ENCODE measurements at places on chromosomes 4 and X.

DNA sequence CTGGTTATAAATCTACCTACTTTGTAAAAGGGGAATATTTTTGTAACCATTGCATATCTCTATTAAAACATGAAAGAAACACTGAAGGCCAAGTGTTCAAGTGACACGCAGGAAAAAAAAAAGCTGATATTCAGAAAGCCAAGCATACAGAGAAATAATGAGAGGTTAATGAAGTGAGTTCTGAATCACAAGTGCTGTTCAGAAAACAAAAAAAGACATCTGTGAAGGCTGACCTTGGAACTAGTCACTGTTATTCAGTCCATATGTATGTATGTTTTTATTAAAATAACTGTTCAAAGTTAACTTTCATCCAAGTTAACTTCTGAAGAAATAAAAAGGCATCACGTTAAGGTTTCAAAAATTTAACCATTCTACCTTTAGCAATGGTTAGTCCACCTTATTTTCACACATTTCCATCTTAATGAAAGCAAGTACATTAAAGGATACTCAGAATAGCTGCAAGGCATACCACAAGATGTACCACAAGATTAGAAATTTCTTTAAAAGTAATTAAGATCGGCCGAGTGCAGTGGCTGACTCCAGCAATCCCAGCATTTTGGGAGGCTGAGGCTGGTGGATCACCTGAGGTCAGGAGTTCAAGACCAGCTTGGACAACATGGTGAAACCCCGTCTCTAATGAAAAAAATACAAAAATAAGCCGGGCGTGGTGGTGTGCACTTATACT is 31.4 kb downstream of the SH3RF1 start:
- no peak for DNase-seq

DNA sequence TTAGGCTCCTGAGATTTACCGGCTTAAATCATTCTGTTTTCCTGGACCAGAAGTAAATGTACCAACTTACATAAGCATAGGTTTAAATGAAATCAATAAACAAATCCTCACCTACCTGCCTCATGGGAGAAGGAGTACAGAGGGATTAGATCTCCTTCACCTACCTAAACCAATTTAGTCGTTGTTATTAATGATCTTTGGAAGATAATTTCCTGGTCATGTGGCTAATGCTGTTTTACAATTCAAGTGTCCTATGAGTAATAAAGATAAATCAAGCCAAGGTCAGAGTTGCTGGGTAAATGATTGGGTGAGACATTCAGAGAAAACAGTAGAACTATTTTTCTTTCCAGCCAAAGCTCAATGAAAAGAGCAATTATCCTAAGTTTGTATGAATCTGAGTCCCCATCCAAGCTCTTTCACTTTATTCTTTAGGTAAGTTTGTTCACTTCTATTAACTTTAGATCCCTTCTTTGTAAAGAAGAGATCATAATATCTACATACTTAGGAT is 423.0 kb upstream of the FAM241A start:
- no peak for DNase-seq

DNA sequence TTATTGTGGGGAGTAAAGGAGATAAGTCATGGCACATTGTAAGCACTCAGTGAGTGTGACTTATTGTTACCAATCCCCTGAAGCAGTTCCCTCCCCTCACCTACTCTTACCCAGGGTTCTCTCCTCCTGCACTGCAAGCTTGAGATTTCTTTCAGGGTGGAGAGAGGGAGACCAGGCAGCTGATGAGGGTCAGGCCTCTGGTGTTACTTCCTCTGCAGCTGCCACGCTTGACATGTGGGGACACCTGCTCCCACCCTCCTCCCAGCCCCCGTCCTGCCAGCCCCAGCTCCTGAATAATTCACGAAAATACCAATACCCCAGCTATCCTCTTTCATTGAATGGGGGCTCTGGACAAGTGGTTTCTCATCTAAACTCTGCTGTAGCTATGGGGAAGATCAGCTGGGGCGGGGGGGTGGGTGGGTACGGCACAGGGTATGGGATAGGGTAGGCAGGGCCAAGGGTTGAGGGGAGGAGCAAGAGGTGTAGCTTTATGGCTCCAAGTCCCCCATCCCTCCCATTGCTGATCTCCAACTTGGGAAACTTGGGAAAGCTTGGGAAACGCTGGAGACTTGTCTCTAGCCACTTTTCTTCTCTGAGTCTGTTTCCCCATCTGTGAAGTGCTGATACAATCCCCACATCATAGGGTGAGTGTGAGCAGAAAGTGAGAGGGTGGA is 148.5 kb upstream of the PJA1 start:
- no peak for DNase-seq

DNA sequence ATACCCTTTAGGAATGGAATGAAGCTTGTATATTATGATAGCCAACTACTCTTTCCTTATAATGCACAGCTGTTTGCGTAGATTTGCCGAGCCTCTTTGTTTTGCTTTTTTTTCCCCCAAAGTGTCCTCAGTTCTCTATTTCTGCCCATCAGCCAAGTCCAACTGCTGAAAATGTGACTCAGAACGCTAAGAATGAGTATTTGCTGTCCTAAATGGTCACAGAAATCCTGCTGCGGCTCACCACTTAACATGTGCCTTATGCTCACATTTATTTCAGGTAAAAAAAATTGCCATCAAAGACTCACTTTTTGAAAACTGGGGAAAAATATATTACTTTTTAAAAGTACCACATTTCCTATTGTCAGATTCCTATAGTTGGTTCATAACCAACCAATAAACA is 36.9 kb downstream of the GABRA4 start:
- no peak for DNase-seq

- DNase-seq: no peak
Observed at GRCh38 chrX:65740909-65741308, 73.5 kb downstream of the MSN start.

DNA sequence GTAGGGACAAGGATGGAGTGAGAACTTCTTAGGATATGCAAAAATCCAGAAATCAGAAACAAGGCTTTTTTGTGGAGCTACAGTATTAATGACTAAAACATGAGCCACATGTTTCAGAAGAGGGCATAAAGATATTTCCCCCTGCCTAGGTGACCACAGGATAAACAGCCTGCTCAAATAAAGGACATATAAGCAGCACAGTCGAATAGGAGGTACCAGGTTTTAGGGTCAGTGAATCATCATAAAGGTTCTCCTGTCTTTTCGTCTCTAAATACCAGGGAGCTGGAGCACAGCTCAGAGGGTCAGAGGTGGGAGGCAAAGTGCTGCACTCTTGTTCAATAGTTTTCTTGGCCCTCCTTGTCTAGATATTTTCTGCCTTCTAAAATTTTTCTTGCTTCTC is 211.9 kb upstream of the HS3ST1 start:
- no peak for DNase-seq

- no peak for DNase-seq
Observed at GRCh38 chr4:186781032-186781917, 57.6 kb upstream of the FAT1 start.

DNA sequence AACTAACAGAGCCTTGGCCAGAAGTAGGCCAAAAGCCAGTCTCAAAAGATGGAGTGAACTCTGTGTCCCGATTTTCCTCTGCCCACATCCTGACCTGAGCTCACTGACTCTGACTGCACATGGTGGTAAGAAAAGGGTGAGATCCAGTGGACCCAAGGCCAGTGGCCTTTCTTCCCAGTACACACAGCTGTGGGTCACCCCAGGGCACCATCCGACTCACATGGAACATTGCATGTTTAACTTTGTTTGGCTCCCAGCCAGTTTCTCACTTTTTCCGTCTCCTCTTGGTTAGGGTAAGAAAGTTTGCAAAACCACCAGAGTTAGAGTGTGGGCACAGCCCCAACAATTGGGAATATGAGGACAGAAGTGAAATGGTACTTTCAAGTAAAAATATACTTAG is 69.8 kb downstream of the GAB1 start:
- no peak for DNase-seq

DNA sequence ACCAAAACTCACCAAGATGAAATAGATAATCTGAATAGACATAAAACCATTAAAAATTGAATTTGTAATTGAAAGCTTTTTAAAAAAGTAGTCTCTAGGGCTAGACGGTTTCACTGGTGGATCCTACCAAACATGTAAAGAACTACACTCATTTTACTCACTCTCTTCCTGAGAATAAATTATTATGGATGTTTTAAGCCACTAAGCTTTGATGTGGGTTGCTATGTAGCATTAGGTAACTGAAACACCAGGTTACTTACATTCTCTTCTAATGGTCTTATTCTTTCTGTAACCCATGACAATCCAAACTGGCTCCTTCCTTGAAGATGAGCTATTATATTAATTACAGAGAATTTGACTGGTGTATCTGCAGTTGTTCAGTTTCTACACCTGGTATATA is 385.1 kb downstream of the PPP1R2C start:
- no peak for DNase-seq

DNA sequence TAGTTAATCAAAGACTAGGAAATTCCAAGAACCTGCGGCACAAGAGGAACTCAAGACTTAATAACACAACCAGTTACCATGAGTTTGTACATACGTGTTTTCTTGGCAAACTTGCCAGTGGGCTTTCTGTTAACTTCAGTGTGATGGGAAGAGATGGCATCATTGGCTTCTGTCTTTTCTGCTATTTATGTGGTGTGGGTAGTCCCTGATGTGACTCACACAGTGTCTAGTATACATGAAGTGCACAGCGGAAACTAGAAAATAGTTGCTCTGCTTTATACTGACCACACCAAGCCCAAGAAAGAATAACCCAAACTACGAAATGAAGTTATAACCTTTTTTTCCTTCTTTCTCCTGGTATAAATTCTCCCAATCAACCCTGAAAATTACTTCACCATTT is 24.5 kb downstream of the DAPP1 start:
- DNase-seq: no peak

- no peak for DNase-seq
Observed at GRCh38 chr4:7793186-7793585, 146.5 kb downstream of the AFAP1 start.

GRCh38 chrX:30246769-30247489 is at the start of gene MAGEB1:
Gene MAGEB1, plus strand, starts transcription at chrX:30247146. Its CDS starts 3,348 bp downstream, at chrX:30250494.
- no peak for DNase-seq

GRCh38 chrX:19958552-19959486 is 32.0 kb downstream of the BCLAF3 start:
- no peak for DNase-seq

DNA sequence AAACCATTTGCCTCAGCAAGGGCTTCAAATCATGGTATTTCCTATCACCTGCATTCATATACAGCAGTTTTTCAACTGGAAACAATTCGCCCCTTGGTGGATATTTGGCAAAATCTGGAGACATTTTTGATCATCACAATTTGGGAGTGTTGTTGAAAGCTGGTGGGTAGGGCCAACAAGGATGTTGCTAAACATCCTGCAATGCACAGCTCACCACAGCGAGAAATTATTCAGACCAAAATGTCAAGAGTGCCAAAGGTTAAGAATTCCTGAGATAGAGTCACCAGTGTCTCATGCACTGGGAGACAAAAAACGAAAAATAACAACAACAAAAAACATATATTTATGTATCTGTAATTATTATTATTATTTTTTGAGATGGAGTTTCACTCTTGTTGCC is 435.2 kb upstream of the CTSO start:
- no peak for DNase-seq

DNA sequence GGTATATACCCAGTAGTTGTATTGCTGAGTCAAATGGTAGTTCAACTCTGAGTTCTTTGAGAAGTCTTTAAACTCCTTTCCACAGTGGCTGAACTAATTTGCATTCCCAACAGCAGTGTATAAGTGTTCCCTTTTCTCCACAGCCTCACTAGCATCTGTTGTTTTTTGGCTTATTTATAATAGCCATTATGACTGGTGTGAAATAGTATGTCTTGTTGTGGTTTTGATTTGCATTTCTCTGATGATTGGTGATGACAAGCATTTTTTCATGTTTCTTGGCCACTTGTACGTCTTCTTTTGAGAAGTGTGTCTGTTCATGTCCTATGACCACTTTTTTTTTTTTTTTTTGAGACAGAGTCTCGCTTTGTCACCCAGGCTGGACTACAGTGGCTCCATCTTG is 30.5 kb downstream of the GPR50 start:
- no peak for DNase-seq

DNA sequence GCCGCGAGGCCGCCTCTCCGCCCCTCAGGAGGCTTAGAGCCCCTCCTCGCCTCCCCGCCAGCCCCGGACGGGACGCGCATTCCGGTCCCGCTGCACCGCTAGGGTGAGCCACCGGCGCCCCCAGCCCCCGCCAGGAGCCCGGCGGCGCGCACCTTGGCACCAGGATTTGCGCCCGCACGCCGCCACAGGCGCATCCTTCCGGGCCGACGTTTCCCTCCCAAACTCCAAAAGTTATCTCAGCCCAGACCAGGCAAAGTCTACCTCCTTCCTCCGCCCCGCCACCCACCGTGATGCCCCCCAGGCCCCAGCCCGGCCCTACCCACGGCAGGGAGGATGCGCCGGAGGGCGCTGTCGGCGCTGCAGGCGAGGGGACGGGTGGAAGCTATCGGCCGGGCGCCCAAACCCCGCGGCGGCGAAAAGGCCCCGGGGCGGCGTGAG is 538 bp downstream of the SCML2 start:
- DNase-seq: no peak

DNA sequence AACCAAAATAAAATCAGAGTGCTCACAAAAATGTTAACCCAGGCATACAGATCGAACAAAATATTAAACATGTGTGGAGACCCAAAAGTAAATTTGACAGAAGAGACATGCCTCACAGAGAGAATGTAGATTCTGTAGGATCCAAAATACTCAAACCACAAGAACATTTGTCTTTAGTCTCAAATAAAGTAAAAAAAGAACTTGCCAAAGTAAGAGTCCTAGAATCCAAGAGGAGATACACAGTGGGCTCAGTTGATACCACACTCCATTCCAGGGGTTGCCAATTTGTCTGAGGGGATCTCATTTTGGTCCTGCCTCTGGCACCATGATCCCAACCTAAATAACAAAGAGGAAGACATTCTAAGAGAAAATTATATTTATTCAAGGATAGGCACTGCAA is 316.4 kb downstream of the GALNTL6 start:
- no peak for DNase-seq

DNA sequence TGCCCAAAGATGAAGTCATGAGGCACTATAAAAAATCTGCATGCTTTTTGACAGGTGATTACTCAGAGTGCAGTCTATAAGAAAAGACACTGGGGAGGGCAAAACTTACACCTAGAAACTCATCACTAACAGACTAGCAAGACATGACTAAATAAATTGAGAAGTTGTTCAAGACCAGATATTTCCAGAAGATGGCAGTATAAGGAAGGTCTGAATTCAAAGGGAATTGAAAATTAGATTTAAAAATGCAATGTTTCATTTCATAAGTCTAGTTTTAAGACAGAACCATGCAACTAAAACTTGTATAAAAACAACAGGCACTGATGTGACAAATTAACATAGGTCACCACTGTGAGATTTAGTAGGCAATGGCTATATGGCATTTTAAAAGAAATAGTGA is 232.5 kb upstream of the POF1B start:
- no peak for DNase-seq

GRCh38 chr4:77921701-77922100 is 59.1 kb downstream of the MRPL1 start:
- DNase-seq: peak; percentile 97

DNA sequence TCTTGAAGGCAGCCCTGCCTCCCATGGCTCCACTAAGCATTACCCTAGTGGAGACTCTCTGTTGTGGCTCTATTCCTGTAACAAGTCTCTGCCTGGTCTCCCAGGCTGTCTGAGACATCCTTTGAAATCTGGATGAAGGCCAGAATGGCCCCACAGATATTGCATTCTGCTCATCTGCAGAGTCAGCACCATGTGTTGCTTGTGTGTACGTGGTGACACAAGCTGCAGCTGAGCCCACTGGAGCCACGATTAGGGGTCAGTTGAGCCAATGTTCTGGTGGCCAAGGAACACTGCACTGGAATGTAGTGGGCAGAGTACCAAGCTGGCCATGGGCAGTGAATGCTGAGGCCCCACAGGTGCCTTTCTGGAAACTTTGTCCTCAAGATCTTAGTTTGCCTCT is 29.2 kb downstream of the GRID2 start:
- no peak for DNase-seq

- no peak for DNase-seq
Observed at GRCh38 chr4:164384416-164384815, 369.5 kb upstream of the SMIM31 start.
